ENCODE measurements at places on chromosomes 13 and 19.

DNA sequence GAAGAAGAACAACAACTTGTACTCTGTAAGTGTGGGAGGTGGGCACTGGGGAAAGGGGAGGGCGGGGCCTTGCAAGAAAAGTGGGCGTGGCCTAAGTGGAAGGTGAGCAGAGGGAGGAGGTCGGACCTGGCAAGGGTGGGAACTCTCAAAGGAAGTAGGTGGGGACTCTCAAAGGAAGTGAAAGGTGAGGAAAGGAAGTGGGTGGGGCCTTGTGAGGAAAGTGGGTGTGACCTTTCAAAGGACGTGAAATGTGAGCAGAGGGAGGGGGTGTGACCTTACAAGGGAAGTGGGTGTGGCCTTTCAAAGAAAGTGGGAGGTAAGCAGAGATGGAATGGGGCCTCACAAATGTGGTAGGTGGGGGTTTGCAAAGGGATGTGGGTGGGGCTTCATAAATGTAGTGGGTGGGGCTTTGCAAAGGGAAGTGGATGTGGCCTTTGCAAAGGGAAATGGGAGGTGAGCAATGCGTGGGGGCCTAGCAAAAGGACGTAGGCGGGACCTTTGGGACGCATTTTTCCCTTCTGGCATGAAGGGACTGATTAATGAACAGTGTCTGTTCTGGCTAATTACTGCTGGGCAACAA, 25.9 kb downstream of the ACSBG2 start:
- H3K4me1 ChIP-seq, result peaks cover 12% of the 10 kb centered on the region
- no peak overlapping the region for H3K4me3 ChIP-seq
- peaks cover 6% of the 10 kb centered on the region for H3K27me3 ChIP-seq
- peaks cover 3% of the 10 kb centered on the region for H3K36me3 ChIP-seq

GRCh38 chr13:111370147-111370546, 49.7 kb downstream of the TEX29 start:
- H3K4me1 ChIP-seq, result peaks cover 3% of the 10 kb centered on the region
- H3K27ac ChIP-seq, result no peak overlapping the region
- H3K27me3 ChIP-seq, result peaks cover 9% of the 10 kb centered on the region

- H3K4me1 ChIP-seq, result no peaks in the 10 kb centered on the region
- no peak for DNase-seq
- H3K4me3 ChIP-seq, result no peak overlapping the region
These were observed 232.9 kb upstream of the SLC10A2 start for GRCh38 chr13:103299079-103299478.

DNA sequence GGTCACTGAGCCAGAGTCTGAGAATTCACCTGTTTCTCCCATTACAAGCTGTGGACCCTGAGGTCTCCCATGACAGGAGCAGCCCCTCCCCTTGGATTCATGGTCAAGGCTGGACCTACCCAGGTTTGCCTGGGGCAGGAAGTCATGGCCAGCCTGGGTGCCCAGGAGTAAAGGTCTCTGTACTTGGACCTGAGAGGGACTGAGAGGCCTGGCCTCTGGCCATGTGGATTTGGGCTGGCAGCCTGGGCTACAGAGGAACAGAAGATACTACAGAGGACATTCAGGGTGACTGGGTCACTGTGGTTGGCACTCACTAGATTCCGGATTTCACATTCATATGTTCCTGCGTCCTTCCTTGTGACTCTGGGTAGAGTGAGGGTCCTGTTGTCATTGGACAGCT, 31.5 kb upstream of the CEACAM8 start:
- peaks cover 16% of the 10 kb centered on the region for H3K27me3 ChIP-seq
- peaks cover 4% of the 10 kb centered on the region for H3K36me3 ChIP-seq
- H3K4me1 ChIP-seq, result peaks cover 16% of the 10 kb centered on the region
- H3K27ac ChIP-seq, result no peak overlapping the region

Measured in activated CD8-positive, alpha-beta memory T cell treated with anti-CD3 and anti-CD28 coated beads, Interleukin-2, amount 10 ng/mL, durations not matched to agents 7 days and 5 days (primary cell).